ENCODE measurements at places on chromosomes 11 and 22. TPM values are rescaled to one million over a fixed set of nuclear protein-coding genes. Genes with fewer than 3 reads are reported as not detected.

- DNase-seq, result no peak
Measured at GRCh38 chr11:37313266-37313665, 715.2 kb upstream of the RAG2 start.

DNA sequence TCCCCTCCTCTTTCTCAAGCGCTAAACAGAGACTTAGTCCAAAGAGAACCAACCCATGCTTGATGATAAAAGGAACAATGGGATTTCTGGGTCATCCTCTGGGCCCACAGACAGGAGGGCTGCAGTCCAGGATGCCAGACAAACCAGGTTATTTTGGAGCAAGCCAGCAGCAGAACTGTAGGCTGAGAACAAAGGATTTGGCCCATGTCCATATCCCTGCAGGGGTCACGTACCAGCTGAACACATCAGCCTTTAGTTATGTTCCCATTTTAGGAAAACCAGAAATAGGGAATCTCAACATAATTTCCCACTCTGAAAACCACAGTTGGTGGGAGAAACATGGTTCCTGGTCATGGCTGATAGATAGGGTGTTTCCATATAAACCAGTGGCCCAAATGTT, 533.6 kb upstream of the CADM1 start:
- DNase-seq, result no peak

DNA sequence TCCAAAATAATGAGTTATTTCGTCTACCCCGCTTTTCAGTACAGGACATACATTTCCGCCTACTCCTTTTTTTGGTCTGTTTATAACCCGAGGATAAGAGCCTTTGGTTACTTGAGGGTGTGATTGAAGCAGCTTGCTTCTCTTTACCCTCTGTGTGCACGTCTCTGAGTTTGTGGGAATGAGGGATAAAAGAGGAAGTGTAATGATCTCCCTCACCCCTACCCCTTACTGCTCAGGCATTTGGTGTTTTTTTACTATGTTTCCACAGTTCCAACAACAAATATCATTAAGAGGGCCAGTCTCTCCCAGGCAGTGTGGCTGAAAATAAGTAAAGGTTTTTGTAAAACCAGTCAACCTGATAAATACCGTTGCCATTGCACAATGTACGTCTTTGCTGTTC, 83.2 kb upstream of the GAL start:
- DNase-seq, result no peak

GRCh38 chr11:5596607-5597201, at the start of gene TRIM6:
TRIM6 (plus strand) TSS chr11:5596637; CDS start chr11:5596898, 261 bp downstream.
- DNase-seq, result no peak

DNA sequence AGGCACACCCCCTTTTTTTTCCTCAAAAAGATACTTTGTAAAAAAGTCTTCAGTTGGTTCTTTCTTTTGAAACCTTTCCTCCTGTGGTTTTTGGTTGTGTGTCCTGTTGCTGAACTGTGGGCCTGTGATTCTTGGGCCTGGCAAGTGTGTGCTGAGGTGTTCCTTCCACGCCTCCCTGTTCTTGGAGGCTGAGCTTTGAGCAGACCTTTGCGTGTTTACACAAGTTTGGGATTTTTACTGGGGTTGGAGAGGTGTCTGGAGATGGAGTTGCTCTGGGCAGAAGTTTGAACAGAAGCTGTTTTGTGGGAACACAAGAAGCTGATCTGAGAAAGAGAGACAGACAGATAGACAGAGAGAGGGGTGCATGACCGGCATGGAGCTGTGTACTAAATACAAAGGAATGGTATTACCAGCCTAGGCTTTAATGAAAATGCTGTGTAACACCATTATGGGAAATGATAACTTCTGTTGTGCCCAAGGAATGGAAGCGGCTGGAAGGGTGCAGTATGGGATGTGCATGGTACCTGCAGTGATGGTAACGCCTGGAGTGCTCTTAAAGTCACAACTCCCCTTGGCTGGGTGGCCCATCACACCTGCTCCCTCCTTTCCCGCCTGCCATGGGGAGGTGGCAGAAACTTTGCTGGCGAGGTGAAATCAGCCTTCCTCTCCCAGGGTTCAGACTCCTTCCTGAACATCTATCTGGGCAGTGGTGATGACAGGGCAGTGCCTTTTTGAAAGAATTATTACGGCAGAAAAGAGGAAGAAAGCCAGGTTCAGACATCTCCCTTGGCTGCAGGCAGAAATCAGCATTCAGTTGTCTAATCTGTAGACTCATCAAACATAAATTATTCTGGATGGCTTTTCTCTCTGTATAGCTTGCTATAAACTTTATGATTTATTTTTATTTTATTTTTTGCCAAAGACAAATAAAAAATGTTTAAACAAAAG, 70.4 kb downstream of the LDLRAD3 start:
- no peak for DNase-seq

- no peak for DNase-seq
Measured at GRCh38 chr22:50274311-50274710, 4.1 kb upstream of the MAPK11 start.

Gene ST14
- total RNA-seq, result 71.7 TPM

Gene PISD
- 39.5 TPM for total RNA-seq

Gene BACE1-AS
- 12.8 TPM for total RNA-seq

Gene BTBD18
- not detected for total RNA-seq

Gene PATE2
- not detected for total RNA-seq

Gene SPTBN2
- 56.0 TPM for total RNA-seq

Gene ACR
- total RNA-seq, result 0.19 TPM
